ENCODE measurements at places on chromosomes 1 and 21.

DNA sequence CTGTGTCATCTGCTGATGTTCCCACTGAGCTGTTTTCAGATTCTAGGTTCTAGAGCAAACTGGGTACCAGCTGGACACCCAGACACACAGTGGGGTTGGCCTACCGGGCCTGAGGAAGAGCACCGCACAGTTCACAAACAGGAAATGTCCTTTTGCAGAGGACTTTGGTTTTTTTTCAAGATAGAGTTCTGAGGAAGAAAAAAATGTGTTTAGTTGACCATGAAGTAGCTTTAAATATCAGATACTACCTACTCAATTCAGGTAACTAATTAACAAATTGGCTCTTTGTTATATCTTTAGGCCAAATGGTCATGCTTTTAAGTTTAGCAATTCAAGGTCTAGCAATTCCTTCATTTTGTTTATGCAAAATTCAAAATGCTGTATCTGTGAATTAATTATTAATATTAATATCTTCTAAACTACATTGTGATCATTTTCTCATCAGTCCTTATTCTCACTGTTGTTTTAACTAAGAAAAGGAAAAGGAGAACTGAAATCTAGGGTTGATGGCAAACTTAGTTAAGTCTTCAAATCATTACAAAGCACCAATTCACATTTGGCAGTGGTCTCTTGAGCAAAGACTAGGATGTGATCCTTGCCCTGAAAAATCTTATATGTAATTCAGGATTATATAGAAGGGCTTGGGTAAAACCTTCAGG is 17.2 kb upstream of the NCF2 start:
- no peak for DNase-seq

- no peak for DNase-seq
These were observed 66.8 kb downstream of the TTC3 start for GRCh38 chr21:37139902-37140301.

- DNase-seq: no peak
These were observed 51.4 kb upstream of the LRIG2 start for GRCh38 chr1:113021430-113022085.

- DNase-seq: no peak
These were observed 128.9 kb upstream of the ATP1B1 start for GRCh38 chr1:168977618-168978017.

DNA sequence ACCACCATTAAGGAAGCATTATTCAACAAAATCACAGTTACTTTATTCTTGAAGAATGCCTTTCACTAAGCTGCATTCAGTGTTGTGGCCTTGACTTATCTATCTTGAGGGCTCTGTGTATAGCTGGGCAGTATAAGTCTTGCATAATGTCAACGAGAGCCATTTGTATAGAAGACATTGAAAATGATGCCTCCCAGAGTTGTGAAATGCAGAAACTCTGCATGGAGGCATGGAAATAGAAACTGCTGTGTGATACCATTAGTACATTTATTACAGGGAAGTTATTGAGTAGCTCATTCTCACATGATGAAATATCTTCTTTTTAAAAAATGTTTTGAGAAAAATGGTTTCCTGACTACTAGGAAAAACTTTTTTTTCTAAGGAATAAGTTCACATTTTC is 111.4 kb upstream of the SNX7 start:
- DNase-seq: no peak

DNA sequence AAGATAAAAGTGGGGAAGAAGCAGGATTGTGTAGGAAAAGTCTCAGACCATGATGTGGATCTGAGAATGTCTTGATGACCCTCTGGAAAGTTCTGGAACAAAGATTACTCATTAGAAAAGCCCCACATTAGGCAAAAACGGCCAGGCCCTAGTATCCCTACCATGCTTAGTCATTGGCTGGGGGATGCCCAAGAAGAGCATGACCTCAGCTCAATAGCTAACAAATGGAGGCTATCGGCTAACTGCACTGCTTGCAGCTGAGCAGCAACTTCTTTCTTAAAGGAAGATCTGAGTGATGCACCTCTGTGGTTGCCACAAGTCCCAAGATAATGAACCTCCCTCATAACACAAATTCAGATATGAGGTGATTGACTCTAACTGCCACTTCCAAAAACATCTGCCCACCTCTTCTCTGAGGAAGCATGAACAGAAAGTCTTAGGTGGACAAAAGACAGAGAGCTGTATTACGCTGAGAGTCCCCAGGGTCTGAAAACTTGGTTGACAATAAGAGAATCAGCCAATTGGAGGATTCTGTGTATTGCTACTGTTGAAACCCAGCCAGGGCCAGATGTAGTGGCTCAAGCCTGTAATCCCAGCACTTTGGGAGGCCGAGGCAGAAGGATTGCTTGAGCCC is 64.6 kb upstream of the AK4 start:
- DNase-seq: no peak

DNA sequence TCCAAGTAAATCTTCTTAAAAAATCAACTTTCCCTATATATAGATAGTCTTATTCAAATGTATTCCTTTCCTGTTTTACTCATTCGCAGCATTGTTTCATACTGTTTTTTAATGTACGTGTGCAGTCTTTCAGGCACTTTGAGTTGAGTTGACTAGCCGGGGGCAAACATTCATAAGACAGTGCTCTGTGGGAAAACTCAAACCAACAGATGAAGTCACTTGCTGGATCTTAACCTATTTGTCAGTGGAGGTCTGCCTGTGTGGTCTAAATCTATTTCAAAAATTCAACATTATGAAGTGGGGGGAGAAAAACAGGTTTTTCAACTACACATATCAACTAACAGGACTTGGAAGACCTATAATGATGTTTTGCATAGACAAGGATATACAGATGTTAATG is 6.2 kb downstream of the HSD11B1 start:
- DNase-seq: no peak

DNA sequence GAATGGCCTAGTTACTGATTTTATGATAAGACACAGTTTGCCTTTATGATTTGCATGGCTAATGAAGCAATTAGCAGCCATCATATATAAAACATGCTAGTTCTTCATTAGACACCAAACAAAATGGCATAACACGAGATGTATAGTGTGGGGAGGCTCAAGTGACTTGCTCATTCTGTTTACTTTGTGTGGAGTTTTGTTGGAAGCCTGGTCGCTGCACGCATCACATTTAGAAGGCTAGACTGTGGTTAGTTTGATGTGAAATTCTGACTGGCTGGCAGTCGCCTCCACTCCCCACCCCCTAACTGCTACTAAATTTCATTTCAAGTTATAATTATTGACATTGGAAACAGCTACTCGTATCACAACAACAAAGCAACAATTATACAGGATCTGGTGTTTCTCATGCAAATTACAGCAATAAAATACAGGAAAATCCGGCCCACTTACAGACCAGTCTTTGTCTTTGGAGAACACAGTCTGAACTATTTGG is 356.1 kb downstream of the LMO4 start:
- no peak for DNase-seq

DNA sequence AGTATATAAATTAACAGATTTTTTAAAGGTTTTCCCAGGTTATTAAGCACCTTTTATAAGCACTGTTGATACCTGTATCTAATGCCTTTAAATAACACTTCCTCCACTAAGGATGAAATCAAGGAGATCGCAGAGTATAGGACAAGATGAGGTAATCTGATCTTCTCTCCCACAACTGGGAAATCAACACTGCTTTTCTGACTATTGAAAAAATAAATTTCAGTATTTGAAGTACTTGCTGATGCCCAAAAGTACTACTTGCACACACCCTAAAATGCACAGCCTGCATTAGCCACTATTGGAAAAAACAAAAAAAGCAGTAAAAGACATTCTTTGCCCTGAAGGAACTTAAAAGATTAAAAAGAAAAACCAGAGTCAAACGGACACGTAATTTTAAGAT is 48.6 kb downstream of the PUM1 start:
- DNase-seq: no peak

DNA sequence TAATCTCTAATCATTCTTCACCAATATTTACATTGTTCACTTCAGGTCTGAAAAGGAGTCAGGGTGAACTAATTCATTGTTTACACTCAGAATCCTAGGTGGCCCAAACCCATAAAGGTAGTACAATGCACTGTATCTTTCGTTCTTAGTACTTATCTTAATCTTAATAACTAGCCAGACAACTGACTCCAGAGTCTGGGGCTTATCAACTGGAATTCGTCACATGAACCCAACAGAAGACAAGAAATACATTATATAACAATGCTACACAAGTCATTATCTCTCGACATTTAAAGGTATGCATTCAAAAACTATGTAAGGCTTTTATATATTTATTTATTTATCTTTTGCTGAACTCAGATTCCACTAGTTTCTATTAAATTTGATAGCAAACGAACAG is 125.9 kb upstream of the ESRRG start:
- no peak for DNase-seq

- no peak for DNase-seq
These were observed 158.1 kb upstream of the COA6 start for GRCh38 chr1:234214911-234215892.

GRCh38 chr1:113784104-113784779 is 25.0 kb upstream of the PHTF1 start:
- DNase-seq: no peak

DNA sequence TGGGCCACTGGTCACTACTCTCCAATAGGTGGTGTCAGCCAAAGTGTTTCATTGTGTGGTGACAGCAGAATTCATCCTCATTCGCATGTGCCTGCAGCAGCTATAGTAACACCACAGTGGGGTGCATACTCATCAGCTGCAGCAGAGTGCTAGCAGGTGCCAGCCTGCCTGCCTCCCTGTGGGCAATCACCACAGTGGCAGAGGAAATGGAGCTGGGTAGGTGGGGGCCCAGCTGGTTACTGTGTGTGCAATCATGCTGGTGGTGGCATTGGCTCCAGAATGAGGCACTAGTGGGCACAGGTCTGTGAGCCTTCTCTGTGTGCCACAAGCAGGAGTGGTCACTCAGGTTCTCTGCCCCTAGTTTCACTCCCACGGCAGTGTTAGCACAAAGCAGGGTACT is 579.2 kb downstream of the PTPRC start:
- no peak for DNase-seq

GRCh38 chr1:163173121-163173520 is 29.6 kb downstream of the RGS5 start:
- no peak for DNase-seq

- no peak for DNase-seq
These were observed 3.0 kb upstream of the SMPDL3B start for GRCh38 chr1:27931759-27932158.

DNA sequence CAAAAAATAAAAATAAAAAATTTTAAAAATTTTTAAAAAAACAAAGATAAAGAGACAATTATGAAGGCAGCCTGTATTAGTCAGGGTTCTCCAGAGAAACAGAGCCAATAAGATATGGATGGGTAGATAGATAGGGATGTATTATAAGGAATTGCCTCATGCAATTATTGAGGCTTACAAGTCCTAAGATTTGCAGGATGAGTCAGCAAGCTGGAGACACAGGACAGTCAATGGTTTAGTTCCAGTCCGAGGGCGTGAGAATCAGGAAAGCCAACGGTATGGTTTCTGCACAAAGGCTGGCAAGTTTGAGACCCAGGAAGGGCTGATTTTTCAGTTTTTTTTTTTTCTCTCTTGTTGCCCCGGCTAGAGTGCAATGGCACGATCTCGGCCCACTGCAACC is 24.1 kb upstream of the EIF4G3 start:
- no peak for DNase-seq

GRCh38 chr21:44702111-44702972 is 5.4 kb downstream of the KRTAP10-12 start:
- no peak for DNase-seq

- DNase-seq: no peak
These were observed 184.8 kb upstream of the KIAA0040 start for GRCh38 chr1:175377394-175377793.

DNA sequence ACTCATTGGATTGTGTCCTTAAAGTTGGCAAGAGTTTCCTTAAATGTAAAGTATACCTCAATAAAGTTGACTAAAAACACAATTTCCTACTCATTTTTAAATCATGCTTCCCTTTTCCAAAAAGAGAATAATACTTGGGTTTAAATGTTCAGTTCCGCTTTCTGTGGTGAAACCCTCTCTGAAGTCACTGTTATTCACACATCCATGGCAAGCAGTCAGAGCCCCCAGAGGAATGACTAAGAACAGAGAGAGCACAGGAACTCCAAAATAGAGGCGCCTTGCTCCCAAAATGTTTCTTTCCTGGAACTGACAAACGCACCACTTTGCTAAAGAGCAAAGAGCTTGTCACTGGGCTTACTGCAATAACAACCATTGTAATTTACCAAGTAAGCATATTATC is 142.5 kb downstream of the TIAM1 start:
- no peak for DNase-seq

DNA sequence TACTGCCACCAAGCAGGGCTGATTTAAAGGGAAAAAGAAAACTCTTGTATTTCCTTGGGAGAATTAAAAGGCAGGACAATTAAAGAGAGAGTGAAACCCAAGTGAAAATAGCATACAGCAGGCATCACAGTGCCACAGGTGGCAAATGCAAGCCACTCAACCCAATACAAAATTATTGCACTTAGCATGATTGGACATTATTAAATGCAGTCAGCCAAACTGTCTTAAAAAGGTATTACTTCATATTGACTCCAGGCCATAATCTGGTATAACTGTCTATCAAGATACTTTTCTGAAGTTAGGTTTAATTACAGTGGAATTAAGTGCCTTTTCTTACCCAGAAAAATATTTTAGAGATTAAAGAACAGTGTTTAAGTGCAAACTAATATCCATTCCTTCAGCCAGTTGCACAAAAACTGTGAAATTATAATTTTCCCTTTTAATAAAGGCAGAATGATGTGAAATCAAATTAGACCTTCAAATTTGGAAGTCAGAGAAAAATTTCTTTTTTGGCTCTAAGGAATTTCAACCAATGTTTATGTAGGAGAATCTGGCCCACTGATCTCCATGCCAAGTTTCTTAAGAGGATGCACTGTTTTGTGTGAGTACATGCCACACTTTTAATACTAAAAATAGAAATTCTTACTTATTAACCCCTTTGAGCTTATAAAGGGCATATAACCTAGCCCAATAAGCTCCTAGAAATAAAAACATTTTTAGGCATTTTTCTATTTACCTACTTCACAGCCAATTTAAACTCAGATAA is 15.2 kb downstream of the SLC30A10 start:
- DNase-seq: no peak

DNA sequence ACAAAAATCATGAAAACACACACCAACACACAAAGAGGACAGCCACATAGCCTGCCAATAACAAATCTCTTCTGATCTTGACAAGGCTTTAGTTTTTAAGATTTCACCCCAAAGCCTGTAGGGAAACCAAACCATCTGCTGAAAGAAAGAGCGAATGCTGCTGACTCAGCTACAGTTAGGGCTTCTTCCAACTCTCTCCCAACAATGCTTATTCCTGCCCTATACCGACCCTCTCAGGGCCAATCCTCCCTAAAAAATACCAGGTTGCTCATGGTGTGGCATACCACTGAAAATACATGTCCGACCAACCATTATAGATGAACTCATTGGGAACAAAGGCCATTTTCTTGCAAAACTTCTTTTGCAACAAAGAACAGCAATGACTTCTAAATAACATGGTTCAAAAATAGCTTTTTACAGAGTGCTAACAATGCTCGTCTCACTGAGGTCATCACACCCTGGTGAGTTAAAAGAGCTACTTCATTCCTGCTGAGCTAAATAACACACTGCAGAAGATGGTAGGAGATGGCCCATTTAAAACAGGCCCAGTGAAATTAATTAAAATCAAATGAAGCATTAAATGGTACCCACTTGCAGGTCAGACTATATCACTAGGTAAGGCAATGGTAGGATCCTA is 86.1 kb downstream of the KIAA0319L start:
- DNase-seq: no peak
